Activated naive CD4-positive, alpha-beta T cell treated with anti-CD3 and anti-CD28 coated beads, Interleukin-2, amount 50 U/mL, for 16 hours (primary cell): ENCODE measurements at places on chromosomes 7 and 10.

DNA sequence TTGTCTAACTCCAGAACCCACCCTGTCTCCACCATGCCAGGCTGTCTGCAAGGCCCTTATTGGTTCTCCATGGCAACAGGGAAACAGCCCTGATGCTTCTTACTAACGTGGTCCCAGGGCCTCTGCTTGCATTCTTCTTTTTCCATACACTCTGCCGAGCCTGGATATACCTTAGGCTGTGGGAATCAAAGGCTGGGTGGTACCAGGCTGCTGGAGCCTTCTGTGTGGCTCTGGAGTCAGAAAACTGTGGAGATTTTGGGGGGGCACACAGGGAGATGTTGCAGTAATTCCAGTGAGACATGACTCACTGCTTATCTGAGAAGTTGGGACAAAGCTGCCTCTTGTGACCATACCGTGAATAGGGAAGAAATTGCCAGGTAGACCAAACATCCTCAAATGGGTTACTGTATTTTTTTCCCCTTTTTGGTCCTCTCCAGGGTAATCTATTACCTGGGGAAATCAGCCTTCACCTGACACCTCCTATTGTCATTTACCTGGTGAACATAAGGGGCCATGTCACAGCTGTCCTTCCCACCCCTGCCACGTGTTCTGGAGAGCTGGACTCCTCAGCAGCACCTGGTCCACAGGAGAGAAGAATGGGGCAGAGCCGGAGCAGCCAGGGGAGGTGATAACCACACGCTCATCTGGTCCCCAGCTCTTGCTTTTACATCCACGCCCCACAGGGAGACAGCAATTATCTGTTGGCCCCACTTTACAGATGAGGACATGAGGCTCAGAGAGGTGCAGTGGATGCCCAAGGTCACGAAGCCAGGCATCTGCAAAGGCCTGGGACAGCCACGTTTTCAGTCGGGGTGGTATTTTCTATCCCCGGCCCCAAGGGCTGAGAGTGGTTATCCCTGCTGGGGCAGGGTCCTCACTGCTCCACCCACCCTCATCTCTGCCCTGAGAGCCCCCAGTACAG, 4.6 kb downstream of the CHST3 start:
- no peak for DNase-seq

DNA sequence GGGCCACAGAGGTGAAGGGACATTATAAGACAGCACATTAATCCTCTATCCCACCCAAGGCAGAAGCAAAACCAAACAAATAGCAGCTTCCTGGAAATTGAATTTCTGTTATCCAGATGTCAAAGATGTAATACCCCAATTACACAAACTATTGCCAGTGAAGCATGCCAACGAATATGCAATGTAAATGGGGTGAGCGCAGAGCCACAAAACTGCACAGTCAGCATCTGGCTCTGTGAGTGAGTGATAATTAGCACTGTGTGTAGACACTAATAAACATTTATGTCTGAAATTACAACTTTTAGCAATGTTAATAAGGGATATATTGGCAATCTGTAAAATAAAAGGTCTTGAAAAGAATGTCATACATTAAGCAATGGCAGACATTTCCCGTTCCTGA, 3.2 kb downstream of the BEND7 start:
- DNase-seq, result no peak

- DNase-seq, result no peak
Measured at GRCh38 chr7:23524473-23524872, 7.3 kb downstream of the TRA2A start.

GRCh38 chr10:76115471-76116155, 684.2 kb downstream of the LRMDA start:
- no peak for DNase-seq

GRCh38 chr10:54434782-54435181, 366.2 kb downstream of the PCDH15 start:
- no peak for DNase-seq

DNA sequence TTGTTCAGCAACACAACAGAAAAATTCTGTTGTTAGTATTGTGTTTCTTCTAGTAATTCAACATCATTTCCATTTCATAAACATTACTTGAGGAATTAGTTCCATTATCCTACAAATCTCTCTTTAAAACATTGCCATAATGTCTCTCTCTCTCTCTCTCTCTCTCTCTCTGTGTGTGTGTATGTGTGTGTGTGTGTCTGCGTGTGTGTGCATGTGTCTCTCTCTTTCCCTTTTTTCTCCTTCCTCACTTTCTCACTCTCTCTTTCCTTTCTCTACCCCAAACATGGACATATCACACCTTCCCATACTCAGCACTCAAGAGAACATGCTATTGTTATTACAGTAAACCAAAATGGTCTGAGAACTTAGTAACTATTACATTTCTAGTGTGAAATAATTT, 16.6 kb downstream of the LRRTM3 start:
- no peak for DNase-seq

DNA sequence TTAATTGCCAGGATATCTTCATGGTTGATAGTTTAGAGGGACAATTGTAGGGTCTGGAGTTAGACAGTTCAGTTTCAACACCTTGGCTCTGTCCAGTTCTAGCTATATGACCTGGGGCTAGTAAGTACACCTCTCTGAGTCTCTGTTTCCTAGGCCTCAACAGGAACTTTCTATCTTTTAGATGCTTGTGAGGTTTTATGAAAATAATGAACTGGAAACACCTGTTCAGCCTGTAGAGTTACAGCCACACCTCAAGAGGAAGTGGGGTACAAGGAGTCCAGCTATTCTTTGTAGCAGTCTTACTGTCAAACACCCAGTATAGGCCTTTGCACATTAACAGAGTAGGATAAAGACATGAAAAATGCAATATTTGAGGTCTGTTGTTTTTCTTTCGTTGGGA, 73.4 kb downstream of the CHRM2 start:
- no peak for DNase-seq

- DNase-seq, result no peak
Measured at GRCh38 chr10:79206300-79207095, 137.7 kb downstream of the ZMIZ1 start.

DNA sequence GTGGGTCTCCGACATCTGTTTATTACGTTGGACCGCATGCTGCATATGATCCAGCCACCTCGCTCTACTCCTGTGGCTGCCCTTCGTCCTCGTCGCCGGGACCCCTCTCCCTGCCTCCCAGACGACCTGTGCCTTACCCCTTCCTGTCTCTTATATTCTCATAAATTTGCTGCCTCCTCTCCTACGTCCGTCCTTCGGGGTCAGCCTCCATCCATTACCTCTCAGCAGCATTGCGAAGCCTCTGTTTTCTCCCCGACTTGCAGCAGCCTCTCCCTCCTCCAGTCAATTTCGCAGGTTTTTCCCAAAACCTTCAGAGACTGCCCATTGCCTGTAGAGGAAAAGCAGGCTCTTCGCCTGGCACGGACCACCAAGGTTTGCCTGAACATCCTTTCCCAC, 39.4 kb upstream of the LEP start:
- no peak for DNase-seq

DNA sequence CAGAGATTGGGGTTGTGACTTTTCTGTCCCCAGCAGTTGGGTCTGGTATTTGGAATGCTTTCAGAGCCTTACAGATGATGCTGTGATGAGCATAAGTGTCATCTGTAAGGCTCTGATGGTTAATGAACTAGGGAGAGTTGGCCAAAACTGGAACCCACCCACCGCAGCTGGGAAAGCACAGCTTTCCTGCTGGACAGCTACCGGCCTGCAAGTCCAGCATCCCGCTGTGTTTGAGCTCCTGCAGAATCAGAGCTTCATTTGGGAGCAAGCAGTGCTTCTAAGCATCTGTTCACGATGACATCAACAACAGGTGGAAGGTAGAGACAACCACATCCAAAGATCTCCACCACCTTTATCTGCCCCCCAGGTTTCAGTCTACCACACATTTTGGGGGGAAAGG, 11.7 kb downstream of the UCN3 start:
- no peak for DNase-seq
